ENCODE measurements at places on chromosomes 13 and 19.

GRCh38 chr13:27007166-27007565, 164.4 kb downstream of the USP12 start:
- DNase-seq = no peak

- no peak for DNase-seq
Observed at GRCh38 chr13:75216038-75216437, 265.9 kb downstream of the TBC1D4 start.

GRCh38 chr19:31970027-31970461, 375.4 kb upstream of the ZNF507 start:
- DNase-seq = no peak

DNA sequence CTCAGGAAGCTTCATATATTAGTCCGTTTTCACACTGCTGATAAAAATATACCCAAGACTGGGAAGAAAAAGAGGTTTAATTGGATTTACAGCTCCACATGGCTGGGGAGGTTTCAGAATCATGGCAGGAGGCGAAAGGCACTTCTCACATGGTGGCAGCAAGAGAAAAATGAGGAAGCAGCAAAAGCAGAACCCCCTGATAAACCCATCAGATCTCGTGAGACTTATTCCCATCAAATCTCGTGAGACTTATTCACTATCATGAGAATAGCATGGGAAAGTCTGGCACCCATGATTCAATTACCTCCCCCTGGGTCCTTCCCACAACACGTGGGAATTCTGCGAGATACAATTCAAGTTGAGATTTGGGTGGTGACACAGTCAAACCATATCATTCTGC, 23.1 kb downstream of the FLT3 start:
- no peak for DNase-seq

GRCh38 chr13:87498681-87499080, 172.5 kb upstream of the SLITRK5 start:
- DNase-seq = no peak

DNA sequence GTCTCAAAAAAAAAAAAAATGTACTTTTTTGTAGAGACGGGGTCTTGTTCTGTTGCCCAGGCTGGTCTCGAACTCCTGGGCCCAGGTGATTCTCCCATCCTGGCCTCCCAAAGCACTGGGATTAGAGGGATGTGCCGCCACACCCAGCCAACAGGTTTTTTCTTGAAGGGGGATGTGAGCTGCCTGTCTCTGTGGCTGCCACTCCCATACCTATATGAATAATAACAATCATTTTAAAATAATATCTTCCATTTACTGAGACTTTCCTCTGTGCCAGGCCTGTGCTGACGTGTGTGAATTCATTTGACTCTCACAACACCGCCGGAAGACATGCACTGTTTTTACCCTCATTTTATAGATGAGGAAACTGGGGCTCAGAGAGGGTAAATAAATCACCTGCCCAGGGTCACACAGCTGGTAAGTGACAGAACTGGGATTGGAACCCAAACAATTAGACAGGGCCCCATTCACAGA, 7.2 kb upstream of the BCL3 start:
- no peak for DNase-seq

DNA sequence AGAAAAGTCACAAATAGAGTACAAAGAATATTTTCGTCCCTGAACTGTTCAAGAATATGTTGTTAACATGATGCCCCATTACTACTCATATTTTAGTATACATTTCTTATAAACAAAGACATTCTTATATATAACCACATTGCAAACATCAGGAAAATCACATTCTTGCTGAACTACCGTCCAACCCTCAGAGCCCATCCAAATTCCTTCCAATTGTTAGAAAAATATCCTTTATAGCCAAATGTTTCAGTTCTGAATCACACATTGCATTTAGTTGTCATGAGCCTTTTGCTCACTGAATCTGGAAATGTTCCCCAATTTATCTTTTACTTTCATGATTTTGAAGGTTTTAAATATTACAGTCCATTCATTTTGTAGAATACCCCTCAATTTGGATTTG, 467.8 kb upstream of the ARGLU1 start:
- DNase-seq = no peak

DNA sequence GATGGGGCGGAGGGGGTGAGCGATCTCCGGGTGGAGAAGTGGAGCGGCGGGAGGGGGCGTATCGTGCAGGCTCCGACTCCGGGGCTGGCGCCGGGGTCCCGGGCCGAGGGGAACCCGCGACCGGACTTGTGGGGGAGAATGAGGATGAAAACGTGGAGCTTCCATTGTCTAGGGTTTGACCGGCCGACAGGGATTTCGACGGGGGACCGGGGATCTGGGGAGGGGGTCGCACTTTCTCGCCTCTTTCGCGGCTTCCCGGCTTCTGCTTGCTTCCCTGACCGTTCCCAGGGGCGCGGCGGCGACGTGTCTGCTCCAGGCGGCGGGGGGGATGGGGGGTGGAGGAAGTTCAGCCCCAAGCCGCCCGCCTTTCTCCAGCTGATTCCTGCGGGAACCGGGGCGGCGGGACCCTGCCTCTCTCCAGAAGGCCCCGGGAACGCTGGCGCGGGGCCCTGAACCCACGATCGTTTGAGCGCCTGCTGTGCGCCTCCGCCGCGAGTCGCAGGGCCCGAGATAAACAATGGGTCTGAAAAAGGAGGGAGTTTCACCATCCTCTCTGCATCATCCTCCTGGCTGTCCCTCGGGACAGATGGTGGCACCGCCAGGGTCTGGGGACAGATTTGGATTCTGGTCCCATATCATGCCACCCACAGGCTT, 790 bp downstream of the TPM4 start:
- peak; percentile 61 for DNase-seq

- peak; percentile 72 for DNase-seq
Observed at GRCh38 chr19:42433503-42434260, 6.5 kb upstream of the LIPE start.

- no peak for DNase-seq
Observed at GRCh38 chr13:48949566-48950500, 25.9 kb upstream of the FNDC3A start.

All from activated T-cell treated with anti-CD3 and anti-CD28 coated beads, Interleukin-2, amount 50 U/mL, for 24 hours (primary cell).